ENCODE measurements at places on chromosomes 12 and 14.

GRCh38 chr12:24982250-24982649 lies 33.3 kb upstream of the BCAT1 start:
- no peak for DNase-seq

- DNase-seq = peak; percentile 40
Observed at GRCh38 chr12:84842406-84843013, 70.1 kb downstream of the SLC6A15 start.

GRCh38 chr12:71594214-71594948 lies 69.3 kb downstream of the ZFC3H1 start:
- peak; percentile 53 for DNase-seq

- DNase-seq = peak; percentile 39
Observed at GRCh38 chr14:43795600-43796228, 711.4 kb downstream of the FSCB start.

DNA sequence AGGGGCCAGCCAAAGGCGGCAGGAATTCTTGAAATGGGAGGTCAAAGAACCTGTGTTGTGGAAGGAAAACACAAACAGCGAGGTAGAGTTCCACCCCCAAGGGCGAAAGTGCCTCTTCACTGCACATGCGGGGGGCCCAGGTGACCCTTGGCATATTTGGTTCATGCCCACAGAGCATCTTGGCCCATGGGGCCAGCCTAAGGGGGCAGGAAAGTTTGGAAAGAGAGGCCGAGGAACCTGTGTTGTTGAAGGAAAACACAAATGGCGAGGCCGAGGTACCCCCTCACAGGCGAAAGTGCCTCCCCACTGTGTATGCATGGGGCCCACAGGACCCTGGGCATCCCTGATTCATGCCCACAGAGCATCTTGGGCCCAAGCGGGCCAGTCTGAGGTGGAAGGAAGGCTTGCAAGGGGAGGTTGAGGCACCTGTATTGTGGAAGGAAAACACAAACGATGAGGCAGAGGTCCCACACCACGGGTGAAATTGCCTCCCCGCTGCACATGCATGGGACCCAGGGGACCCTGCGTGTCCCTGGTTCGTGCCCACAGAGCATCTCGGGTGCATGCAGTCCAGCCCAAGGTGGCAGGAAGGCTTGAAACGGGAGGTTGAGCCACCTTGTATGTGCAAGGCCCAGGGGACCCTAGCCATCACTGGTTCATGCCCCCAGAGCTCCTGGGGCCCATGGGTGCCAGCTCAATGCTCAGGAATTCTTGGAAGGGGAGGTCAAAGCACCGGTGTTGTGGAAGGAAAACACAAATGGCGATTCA lies 384.1 kb downstream of the ALG10 start:
- no peak for DNase-seq

DNA sequence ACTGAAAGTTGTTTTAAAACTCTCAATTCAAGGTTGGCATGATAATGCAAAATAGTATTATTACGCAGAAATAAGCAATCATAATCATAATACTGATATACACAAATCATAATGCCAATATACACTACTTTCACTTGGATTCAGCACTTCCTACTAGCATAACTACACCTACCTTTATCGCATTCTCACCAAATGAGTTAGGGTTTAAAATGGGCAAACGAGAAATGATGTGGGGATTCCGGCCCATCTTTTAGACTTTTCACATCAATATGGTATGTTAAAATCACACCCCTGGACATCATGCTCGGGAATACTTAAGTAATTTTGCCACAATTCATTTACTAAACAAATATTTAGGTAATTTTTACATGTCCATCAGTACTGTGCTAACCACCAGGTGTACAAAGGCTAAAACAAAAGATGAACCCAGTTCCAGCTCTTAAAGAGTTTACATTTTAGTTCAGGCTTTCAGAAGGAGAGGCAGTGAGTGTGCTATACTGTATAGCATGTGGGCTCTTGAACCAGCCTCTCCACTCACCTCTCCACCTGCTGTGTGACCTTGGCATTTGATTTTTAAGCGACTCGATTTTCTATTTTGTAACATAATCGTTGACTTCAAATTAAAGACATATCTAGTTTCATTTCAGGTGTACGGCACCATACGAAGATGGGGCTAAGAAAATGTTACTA lies 1.1 kb upstream of the USP15 start:
- DNase-seq = no peak

DNA sequence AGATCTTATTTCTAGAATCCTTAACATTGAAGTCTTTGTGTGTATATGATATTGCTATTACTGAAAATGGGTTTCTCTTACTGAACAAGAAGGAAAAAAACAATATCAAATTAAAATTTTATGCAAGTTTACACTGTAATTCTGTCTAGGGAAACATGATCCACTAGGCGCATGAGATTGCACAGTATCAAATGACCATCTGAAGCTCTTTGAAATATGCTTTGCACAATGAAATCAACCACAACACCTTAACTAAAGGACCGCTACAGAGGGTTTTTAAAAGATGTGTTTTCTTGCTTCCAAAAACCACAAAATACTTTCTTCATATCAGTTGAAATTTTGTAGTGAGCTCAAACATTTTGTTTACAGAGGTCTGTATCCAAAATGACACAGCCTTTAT lies 15.1 kb upstream of the KERA start:
- no peak for DNase-seq

DNA sequence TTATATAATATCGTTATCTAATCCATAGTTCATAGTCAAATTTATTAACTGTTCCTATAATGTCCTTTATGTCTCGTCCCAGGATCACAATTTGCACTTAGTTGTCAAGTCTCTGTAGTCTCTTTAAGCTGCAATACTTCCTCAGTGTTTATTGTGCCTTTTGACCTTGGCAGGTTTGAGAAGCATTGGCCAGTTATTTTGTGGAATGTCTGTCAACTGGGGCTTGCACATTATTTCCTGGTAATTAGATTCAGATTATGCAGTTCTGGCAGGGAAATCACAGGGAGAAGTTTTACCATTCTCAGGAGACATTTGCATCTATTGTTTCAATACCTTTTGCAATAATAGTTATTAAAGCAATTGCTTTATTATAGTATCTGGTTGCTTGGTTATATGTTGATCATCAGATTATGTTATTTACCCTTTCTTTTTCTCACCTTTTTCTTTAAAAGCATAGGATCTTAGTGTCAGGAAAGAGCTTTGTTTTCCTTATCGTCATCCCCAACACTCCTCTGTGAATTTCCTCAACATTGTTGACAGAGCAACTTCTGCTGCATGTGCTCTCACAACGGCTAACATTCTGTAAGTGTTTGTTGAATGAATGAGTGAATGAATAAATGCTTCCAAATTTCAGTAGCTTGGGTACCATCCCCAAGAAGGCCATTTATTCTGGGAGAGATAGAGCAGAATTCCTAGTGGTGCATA lies 3.7 kb upstream of the ART4 start:
- no peak for DNase-seq

DNA sequence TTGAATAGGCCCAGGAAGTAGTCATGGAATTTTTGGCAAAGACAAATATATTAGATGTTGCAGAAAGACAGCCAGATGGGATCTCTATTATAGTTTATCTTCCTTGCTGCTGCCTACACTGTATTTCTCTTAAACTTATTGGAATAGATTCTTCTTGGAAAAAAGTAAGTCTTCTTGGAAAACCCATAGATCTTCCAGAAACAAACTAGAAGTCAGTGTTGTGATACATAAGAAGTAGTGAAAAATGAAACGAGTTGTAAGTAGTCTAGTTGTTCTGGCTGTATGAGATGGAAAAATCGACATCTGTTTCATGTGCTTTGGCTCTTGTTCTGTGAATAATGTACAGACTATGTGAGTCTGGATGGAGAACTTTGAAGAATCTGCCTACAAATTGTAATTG lies 29.0 kb downstream of the GLIPR1L2 start:
- no peak for DNase-seq

DNA sequence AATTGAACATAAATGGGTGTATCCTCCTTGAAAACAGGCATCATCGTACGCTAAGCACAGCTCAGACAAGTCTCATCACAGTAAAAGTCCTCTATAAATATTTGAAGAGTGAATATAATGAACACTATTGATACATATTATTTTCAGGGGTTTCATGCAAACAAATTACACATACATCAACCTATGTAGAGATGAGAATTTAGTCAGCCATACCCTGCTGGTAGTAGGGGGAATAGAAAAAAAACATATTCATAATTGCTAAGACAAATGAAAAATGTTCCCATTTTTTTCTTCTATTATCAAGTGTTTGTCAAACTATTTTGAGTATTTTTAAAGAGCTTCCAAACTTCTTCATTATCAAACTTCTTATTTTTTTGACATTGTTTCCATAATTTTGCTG lies 205.6 kb upstream of the SOX5 start:
- no peak for DNase-seq

- DNase-seq = no peak
Observed at GRCh38 chr14:71702786-71703185, 229.4 kb upstream of the RGS6 start.

DNA sequence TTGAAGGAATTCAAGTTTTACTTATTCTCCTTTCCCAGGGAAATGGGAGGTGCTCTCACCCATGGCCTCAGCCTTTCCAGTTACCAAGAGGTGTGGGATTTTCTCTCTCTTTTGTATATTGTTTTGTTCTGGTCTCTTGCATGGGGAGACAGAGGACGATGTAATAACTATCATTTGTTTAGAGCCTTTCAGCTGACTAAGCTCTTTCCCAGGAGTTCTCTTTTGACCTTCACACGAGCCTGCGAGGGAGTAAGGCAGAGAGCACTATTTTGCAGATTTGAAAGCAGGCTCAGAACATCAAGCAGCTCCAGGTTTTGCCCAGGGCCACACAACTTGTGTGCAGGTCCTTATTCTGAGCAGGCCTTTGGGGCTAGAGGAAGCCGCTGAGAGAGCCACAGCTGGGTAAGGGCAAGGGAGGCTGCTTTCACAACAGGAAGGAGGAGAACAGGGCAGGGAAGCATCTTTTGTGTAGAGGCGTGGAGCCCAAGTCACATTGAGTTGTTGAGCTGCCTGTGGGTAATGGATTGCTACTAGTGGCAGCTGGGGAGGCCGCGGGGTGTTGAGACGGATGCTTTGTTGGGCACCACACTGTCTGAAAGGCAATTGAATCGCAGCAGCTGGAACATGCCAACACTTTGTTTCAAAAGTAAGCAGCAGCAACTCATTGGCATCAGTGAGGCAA lies 116.2 kb downstream of the PRMT8 start:
- no peak for DNase-seq

DNA sequence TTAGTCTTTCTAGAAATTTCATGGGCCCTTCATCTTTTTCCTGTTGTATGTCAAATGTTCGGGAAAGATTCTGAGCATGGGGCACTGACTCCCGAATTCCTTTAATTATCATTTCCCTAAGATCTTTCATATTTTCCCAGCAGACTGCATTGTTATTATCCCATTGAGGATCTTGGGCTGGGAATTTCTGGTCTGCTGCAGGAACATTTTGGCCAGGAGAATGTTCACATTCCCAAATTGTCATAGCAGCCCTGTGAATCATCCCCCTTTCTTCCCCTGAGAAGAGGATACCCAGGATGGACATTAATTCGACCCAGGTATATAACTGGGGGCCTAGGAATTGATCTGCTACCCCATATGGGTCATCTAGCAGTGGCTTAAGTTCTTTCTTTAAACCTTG lies 112.5 kb downstream of the RIN3 start:
- no peak for DNase-seq

DNA sequence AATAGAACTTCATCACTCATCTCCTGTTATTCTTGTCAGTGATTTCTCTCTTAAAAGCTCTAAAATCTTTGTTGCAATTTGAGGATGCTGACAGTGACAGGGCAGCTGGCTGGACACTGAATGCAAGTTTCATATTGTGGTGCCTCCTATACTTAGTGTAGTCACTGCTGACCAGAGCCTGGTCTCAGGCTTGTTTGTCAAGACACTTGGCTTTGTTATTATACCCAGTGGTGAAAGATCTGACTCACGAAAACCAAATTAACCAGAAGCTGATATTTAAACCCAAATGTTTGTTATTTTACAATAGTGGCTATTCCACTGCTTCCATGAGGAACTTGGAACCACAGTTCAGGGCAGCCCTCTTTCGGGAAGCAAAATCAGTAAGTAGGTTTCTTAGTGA lies 42.8 kb downstream of the RPGRIP1 start:
- no peak for DNase-seq

- no peak for DNase-seq
Observed at GRCh38 chr14:71203306-71203705, 296.0 kb downstream of the PCNX1 start.

- no peak for DNase-seq
Observed at GRCh38 chr12:55727643-55728185, 1.1 kb downstream of the CD63 start.

DNA sequence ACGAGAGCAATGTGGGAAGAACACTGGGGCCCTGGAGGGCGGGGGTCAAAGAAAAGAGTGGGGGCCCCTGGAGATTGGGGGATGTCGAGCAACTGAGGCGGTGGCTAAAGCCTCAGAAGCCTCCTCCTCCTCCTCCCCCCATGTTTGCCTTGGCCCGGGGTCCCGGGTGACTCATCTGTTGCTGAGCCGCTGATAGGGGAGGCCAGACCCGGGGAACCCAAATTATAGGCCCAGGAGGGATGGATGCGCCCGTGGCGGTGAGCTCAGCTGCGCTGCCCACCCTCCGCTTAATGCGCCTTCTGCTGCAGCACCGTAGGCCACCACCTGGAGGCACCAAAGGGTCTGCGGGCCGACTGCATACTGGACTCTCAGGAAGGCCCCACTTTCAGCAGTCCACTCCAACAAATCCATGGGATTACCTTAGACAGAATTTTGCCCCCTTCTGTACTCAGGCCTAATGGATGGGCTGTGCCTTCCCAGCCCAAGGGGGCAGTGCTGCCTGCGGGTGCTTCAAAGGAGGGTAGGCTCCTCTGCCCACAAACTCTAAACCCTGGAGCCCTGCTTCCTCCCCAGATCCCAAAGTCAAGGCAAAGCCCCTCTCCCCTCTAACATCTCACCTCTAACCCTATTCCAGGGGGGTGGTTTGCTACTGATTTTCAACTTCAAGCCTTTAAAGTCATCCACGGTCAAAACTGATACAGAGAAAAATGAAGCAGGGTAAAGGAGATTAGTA lies 2.6 kb upstream of the WNT10B start:
- DNase-seq = no peak

- DNase-seq = no peak
Observed at GRCh38 chr12:124396544-124397398, 101.9 kb downstream of the RFLNA start.

DNA sequence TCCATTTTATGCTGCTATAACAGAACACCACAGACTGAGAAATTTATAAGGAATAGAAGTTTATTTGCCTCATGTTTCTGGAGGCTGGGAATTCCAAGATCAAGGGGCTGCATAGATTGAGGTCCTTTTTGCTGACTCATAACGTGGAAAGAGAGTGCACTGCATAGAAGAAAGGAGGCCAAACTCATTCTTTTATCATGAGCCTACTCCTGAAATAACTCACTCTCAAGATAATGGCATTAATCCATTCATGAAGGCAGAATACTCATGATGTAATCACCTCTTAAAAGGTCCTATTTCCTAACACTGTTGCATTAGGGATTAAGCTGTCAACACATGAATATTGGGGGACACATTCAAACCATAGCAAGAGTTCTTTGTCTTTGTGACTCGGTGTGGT lies 60.0 kb upstream of the FBXO33 start:
- DNase-seq = peak; percentile 63

- peak; percentile 32 for DNase-seq
Observed at GRCh38 chr14:80425686-80426085, 214.4 kb upstream of the DIO2 start.

All from mesendoderm (in vitro differentiated cells).